ENCODE measurements at places on chromosomes 3 and 15.

GRCh38 chr15:29695489-29696167 is 126.6 kb downstream of the TJP1 start:
- DNase-seq = no peak

DNA sequence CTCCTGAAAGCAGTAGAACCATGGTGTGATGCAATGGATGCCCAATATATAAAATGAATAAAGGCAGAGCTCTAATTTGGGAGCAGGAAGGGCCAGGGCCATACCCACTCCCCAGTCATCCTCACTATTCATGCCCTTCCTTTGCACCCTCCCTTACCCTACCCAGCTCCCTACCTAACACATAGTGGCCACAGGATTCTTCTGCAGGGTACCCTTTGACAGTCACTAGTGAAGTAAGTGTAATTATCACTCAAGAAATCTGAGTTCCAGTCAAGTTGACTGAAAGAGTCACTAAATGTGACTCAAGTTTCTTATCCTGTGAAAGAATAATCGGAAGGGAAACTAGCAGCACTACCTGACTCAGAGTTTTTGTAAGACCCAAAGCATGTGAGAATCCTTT is 69.2 kb downstream of the RASA2 start:
- no peak for DNase-seq

- no peak for DNase-seq
Measured at GRCh38 chr3:185225523-185225922, 28.3 kb downstream of the EHHADH start.

GRCh38 chr3:29281344-29282241 is 722 bp downstream of the RBMS3 start:
- DNase-seq = peak; percentile 62

DNA sequence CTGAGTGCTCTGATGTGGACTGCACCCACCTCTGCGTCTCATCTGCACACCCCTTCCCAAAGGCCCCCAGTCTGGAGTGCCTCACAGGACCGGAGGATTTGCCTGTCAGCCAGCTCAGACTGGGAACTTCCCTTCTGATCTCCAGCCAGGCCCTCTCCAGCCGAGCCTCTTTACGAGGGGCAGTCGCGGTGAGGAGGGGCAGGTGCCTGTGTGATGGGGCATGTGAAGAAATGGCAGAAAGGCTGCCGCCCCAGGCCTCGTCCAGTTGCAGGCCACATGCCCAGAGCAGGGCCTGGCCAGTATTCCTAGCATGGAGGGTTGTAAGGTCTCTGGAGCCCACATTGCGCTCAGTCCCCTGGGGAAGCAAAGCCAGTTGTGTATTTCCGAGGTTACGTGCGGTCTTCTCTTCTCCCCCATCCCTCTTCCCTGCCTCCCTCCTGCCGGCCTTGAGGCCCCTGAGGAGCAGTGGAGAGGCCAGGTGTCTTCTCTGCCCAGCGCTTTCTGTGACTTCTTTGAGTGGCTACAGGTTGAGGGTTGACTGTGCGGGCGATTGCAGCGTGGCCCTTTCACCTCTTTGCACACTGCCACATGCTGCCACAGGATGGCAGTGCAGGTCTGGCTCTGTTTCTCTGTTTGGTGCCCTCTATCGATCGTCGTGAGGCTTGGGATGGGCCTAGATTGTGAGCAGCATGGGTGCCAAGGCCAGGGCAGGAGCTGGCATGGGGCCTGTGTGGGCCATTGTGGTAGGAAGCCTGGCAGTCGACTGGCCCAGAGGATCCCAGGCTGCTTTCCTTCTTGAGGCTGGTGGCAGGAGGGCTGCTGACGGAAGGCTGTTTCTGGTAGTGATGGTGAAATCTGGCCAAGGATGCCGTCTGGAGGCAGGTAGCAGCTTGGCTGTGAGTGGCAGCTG is 5.3 kb downstream of the CLK3 start:
- peak; percentile 56 for DNase-seq

GRCh38 chr3:146653978-146654377 is 48.8 kb upstream of the PLSCR5 start:
- DNase-seq = no peak

- no peak for DNase-seq
Measured at GRCh38 chr15:61092361-61093157, 136.5 kb downstream of the RORA start.

GRCh38 chr15:70505936-70506912 is 257.1 kb downstream of the UACA start:
- DNase-seq = peak; percentile 62

GRCh38 chr3:127690823-127691452 is 18.2 kb downstream of the ABTB1 start:
- DNase-seq = no peak

DNA sequence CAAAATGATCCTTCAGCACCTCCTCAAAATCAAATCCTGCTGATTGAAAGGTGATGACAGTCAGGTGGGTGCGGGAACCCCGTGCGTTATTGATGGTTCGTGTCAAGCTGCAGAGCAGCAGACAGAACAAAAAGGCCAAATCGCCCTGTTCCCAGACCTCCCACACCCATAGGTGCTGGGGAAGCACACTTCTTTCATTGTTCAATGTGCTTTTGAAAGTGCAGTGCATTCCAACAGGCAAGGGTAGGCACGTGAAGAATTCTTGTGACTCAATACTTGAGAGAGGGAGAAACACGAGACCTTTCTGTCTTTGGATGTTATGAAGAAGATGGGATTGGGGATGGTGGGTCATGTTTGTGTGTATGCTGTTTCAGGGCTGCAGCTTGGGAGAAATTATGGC is 514.0 kb downstream of the MCTP2 start:
- DNase-seq = no peak

GRCh38 chr3:190514413-190515153 is 698 bp downstream of the IL1RAP start:
- DNase-seq = peak; percentile 61

GRCh38 chr3:192917028-192917403 is 640 bp downstream of the MB21D2 start:
- DNase-seq = peak; percentile 82

GRCh38 chr3:171348121-171348520 is 112.1 kb downstream of the TNIK start:
- peak; percentile 65 for DNase-seq

GRCh38 chr3:46979958-46980497 is 562 bp downstream of the NBEAL2 start:
- DNase-seq = no peak

GRCh38 chr3:176974279-176974678 is 223.0 kb downstream of the TBL1XR1 start:
- no peak for DNase-seq

DNA sequence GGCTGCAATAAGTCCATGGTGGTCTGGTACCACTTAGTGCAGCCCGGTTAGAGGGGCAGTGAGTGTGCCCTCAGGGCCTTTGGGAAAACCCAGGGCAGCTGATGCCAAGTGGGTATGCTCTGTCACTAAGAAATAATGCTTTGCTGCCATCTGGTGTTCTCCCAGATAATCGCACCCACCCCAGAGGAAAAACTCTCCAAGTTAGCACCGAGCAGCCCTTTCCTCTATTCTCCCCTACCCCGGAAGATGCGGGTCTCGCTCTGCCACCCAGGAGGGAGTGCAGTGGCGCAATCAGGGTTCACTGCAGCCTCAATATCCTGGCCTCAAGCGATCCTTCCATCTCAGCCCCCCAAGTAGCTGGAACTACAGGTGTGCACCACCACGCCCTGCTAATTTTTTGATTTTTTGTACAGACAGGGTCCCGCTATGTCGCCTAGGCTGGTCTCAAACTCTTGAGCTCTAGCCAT is 21.3 kb upstream of the DAPK2 start:
- DNase-seq = peak; percentile 86

Measured in tongue (tissue), 3 donors.